ENCODE measurements at places on chromosomes 3 and 15. TPM values are rescaled to one million over a fixed set of nuclear protein-coding genes. Genes with fewer than 3 reads are reported as not detected.

Gene RIOX2
- total RNA-seq, result 31.9 TPM

DNA sequence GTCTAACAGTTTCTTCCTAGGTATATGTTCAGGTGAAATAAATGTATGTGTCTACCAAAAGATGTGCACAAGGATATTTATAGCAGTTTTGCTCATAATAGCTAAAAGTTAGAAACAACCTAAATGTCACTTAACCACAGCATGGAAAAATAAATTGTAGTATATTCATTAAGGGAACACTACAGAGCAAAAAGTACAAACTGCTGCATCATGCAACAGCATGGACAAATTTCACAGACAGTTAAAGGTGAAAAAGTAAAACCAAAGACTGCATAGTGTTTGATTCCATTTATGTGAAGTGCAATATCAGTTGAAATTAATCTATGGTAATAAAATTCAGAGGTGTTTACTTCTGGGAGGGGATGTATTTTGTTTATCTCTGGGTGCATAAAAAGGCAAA lies 62.5 kb downstream of the FBXL2 start:
- DNase-seq, result no peak

Gene AEN
- total RNA-seq, result 59.8 TPM

- no peak for DNase-seq
These were observed 40.0 kb upstream of the FAM3D start for GRCh38 chr3:58706395-58707167.

Gene KCNAB1
- total RNA-seq, result not detected

Gene NEK10
- 8.5 TPM for total RNA-seq

GRCh38 chr3:101567528-101568317 lies 6.1 kb downstream of the TRMT10C start:
- DNase-seq, result peak; percentile 49

Gene ARGFX
- not detected for total RNA-seq

DNA sequence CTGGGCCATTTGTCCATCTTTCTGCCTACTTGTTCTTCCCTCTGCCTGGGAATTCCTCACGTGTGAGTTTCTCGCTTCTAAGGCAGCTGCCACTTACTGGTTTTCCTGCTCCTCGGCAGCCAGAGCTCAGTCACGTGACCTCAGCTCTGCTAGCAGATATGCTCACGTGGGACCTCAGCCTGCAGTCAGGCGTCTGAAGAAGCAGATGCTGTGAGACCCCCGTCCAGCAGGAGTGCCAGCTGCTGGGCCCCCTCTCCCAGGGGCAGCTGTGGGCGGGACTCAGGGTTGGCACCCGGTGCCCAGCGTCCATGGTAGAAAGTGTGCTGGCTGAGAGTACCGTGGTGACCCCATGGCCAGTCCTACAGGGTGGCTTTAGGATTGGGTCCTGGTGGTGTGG lies 161.3 kb upstream of the TLE3 start:
- peak; percentile 50 for DNase-seq

Gene CHRM5
- total RNA-seq, result not detected

- DNase-seq, result no peak
These were observed 57.6 kb upstream of the FGD5 start for GRCh38 chr3:14761121-14761672.

DNA sequence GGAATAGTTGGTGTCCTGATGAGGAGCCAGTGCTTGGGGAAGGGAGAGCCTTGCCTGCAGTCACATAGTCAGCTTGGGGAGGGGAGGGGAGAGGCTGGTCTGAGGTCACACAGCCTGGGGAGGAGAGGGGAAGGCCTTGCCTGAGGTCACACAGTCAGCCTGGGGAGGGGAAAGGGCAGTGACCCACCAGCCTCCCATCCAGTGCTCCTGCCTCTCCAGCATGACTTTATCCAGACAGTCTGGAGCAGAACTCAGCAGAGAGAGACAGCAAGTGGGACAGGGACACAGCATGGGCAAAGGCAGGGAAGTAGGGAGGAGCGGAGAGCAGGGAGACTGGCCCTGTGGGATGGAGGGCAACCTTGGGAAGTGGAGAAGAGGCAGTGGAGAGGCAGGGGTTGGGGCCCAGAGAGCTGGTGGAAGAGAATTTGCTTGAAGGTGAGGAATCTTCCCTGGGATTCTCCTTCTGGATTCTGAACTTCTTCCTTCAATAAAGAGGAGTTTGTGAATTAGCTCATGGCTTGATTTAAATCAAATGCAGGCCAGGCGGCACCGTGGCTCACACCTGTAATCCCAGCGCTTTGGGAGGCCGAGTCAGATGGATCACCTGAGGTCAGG lies 64.5 kb downstream of the CORO2B start:
- no peak for DNase-seq

Gene IGSF10
- total RNA-seq, result 0.02 TPM

DNA sequence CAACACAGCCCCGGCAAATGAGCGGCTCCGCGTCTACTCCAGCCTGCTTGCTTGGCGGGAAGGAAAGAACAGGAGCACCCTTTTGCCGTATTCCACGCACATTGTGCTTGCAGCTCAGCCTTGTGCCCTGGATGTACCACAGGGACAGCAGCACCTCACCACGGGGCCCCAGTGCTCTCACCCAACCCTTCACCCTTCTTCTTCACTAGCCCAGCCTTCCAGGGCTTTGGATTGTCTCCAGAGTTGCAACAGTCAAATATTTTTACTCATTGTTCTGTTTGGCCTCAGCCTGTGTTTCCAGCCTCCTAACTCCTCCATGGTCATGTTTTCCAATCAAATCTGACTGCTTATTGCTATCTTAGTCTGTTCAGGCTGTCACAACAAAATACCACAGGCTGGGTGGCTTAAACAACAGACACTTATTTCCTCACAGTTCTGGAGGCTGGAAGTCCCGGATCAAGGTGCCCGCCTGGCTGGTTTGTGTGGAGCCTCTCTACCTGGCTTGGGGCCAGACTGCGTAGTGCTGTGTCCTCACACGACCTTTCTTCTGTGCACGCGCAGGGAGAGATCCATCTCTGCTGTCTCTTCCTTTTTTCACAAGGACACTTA lies 79.2 kb upstream of the ABHD17C start:
- peak; percentile 57 for DNase-seq

Gene TGFBR2
- 135 TPM for total RNA-seq

Gene MESD
- 34.0 TPM for total RNA-seq

- peak; percentile 68 for DNase-seq
These were observed at the start of gene UBE2E1 for GRCh38 chr3:23805633-23806533. UBE2E1 (plus strand) TSS chr3:23805955; CDS start chr3:23807270, 1,315 bp downstream.

Gene GOLGA6L7
- not detected for total RNA-seq

Gene RTP3
- total RNA-seq, result not detected

- no peak for DNase-seq
These were observed 83.9 kb downstream of the PDCD6IP start for GRCh38 chr3:33882296-33882695.

Gene GABRA5
- 6.5 TPM for total RNA-seq

DNA sequence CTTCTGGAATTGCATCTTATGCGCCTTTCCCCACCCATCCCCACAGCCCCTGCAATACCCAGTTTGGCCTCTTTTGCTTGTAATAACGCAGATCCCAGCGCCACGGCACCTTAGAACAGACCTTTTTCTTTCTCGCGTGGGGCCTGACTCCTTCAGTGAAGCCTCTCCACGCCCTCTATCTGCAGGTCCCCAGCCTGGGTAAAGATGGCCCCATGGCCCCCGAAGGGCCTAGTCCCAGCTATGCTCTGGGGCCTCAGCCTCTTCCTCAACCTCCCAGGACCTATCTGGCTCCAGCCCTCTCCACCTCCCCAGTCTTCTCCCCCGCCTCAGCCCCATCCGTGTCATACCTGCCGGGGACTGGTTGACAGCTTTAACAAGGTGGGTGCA lies 594 bp downstream of the CRELD1 start:
- DNase-seq, result no peak

All from HFFc6 (cell line).